ENCODE measurements at places on chromosomes 1 and 21.

DNA sequence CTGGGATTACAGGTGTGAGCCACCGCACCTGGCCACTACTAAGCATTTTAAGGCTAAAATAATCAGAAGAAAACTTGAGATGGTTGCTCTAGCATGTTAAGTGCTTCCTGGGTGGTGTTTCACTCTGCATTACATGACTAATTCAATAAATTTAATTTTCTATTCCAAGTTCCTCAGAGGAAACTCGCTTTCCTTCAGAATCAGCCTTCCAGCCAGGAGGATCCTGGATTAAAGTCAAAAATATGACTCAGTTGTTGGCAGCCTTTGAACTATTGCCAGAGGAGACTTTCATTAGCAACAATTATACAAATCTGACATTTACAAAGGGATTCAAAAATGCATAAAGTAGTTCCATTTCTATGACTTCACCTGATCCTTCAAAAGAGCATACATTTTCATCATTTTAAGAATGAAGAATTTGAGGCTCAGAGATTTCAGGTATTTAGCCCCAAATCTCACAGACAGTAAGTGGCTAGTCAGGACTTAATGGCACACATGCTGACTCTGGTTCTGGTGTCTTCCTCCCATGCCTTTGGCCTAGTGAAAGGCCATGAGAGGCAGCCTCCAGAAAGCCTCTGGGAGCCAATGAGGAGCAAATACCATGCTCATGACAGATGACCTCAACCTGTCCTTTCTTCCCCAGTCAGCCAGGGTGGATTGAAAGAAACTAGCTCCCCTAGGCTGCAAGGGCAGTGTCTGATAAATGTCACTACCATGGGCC lies 115.7 kb downstream of the MAP3K21 start:
- DNase-seq: no peak

DNA sequence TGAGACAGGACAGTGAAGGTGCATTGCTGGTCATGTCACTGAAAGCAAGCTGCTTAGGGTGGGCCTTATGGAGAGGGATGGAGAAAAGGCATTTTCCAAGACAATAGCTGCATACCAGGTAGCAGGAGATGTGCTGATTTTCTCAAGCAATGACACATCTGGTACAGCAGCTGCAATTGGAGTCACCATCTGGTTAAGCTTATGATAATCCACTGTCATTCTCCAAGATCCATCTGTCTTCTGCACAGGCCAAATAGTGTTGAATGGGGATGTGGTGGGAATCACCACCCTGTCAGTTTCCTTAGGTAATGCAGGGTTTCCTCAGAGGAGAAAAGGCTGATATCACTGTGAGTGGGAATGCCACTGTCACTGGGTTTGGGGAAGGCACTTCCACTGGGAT lies 54.6 kb downstream of the ADSS2 start:
- DNase-seq: no peak

DNA sequence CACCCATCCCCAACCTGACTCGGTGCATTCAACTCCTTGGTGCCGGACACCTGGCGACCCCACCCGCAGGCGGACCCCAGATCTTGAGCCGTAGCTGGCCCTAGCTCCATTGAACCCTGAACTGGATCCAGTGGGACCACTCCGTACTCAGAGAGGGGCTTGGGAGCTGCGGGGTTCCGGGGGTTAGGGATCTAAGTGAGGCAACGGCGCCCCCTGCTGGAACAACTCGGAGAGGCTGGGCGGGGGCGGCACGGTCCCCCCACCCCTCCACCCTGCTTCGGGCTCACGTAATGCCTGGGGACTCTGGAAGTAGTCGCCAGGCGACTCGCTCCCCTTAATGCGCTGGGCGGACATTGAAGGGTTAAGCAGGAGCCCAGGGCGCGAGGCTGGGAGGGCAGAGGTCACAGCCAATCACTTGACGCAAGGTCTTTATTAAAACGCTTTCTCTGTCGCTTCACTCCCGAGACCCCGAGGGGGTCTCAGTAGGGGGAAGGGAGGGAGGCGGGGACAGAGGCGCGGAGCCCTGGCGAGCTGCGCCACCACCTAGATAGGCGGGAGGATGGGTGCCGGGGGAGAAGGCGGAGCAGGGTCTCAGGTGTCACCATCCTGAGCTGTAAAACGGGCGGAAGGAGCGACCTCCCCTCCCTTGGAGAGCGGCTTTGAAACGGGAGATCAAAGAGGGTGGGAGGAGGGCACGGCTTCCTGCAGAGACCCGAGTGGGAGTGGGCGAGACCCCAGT lies 704 bp upstream of the CRABP2 start:
- peak; percentile 64 for DNase-seq

- DNase-seq: no peak
Observed at GRCh38 chr1:65011983-65012382, 45.6 kb upstream of the JAK1 start.

- no peak for DNase-seq
Observed at GRCh38 chr1:163046071-163046470, 23.1 kb upstream of the RGS4 start.

- no peak for DNase-seq
Observed at GRCh38 chr1:45586769-45587168, 2.9 kb downstream of the NASP start.

- no peak for DNase-seq
Observed at GRCh38 chr21:42473498-42474042, 22.5 kb downstream of the RSPH1 start.

DNA sequence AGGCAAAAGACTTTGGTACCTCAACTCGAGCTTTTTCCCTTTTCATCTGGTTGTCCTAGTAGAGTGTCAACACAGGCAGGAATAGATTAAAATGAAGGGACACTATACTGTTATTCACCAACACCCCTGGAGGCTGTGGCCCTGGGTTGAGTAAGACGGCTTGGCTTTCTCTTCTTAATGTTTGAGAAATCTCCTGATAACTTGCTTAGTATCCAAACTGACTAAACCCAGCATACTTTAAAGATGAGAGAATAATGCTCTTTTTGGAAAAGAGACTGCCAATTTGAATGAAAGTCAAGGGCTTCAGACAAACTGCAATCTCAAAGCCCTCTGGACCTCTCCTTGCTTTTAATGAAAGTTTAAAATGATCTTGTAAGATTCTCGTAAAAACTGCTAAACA lies 2.6 kb upstream of the SLC30A1 start:
- DNase-seq: no peak

DNA sequence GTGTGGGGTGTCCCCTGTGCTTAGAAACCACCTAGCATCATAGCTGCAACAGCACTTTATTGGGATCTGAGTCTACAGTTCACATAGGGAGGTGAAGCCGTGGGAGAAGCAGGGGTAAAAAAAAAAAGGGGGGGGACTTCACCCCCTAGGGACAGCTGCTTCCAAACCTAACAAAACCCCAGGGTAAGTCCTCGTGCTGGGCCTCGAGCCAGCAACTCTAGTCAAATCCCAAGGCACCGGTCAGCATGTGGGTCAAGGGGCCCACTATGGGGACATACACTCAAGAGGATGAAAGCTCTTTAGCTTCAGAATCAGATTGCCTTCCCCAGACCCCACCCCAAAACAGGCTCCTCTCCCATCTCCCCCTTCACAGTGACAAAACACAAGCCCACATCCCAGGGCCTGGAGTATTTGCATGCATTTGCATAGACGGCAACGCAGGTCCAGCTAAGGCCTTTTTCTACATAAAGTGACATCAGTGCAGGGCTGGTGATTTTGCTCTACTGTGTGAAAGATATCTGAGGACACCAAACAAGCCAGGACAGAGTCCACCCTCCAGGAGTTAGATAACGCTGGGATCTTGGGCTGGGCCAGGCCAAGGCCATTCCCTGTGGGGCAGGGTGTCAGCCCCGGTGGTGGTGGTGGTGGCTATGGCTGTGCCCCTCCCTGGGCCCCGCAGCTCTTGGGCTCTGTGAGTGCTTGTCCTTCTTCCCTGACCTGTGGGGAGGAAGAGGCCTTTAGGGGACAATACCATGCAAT lies 8.1 kb upstream of the PMVK start:
- DNase-seq: no peak

GRCh38 chr21:14114251-14114650 lies 96.5 kb downstream of the LIPI start:
- DNase-seq: no peak

GRCh38 chr1:4730078-4730477 lies 75.7 kb downstream of the AJAP1 start:
- no peak for DNase-seq

- DNase-seq: no peak
Observed at GRCh38 chr1:59041646-59042277, 255.1 kb upstream of the FGGY start.

DNA sequence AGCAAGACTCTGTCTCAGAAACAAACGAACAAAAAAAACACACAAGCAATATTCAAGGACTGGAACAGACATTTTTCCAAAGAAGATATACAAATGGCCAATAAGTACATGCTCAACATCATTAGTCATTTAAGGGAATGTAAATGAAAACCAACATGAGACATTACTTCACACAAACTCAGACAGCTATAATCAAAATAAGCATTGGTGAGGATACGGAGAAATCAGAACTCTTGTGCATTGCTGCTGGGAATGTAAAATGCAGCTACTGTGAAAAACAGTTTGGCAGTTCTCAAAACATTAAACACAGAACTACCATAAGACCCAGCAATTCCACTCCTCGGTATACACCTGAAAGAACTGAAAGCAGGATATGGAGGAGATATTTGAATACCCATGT lies 15.4 kb downstream of the NOL9 start:
- no peak for DNase-seq

DNA sequence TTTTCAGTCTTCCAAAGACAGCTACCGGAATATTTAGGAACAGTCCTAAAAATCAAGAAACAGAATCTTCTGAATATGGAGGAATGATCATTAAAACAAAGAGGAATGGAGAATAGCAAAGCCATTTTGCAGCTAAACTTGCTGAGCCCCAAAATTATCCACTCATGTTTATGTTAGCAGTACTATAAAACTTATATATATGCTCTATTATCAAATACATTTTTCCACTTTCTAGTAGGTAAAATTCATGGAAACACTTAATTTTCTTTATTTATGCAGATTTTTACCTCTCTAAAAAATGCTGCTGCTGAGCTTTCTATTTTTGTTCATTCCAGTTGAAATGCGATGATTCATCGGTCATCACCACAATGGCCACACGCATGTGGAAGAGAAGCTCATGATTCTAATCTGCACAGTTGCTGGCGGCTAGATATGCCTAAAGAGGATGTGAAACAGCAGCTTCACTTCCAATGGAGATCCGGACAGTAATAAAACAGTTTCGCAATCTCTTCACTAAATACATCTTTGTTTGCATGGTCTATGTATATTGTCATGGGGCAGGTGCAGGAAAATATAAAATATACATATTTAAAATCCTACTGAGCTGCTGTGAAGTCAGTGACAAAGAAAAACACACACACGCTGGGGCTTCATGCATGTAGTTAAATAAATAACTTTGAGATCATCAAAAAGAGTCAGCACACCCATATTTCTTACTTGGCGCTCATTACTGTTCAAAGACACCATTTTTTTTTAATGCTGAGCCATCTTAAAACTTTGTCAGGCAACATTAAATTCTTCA lies 292.2 kb downstream of the SMYD3 start:
- DNase-seq: no peak

Measured in central memory CD4-positive, alpha-beta T cell (primary cell).